ENCODE measurements at places on chromosomes 6 and 20.

DNA sequence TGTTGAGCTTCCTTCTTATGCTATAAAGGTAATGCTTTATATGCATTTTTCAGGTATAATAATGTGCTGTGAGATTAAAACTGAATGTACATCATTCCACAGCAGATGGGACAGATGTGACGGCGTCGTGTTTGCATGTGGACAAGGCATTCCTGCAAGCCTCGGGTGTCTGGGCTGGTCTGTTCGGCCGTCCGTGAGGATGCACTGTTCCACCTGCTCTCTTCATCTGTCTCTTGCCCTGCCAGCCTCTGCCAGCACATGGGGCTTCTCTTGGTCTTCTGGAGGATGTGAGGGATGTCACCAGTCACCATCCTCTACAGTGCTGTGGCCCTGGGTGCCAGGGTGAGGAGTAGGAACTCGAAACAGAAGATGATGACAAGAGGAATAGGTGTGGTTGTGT is 223.2 kb downstream of the ERMARD start:
- DNase-seq = no peak

- no peak for DNase-seq
Measured at GRCh38 chr6:22328474-22328873, 31.6 kb upstream of the PRL start.

- no peak for DNase-seq
Measured at GRCh38 chr6:44778513-44778912, 391.0 kb downstream of the CDC5L start.

DNA sequence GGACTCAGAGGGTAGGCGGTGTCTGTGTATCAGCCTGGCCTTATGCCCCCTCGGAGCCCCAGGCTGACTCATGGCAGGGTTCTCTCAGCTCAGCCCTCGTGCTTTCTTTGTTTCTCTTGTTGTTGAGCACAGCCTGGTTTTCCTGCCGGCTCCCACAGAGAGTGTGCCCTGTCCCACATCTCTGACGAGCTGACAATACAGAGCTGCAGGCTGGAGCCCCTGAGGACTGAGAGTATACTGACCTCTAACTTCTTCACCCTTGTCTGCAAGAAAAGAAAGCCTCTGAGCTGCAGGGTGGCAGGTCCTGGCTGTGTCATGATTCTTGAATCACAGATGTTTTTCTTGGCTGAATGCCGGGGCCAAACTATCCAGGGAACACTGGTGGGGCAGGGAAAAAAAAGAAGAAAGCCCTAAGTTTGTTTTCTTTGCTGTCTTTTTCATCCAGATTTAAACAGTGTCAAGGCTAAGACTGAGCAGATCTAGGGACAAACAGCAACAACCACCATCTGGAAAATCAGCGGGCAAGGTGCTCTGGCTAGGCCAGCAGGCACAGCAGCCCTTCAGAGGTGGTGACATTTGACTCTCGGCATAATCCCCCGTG is 63.3 kb upstream of the ZNF133 start:
- peak; percentile 64 for DNase-seq

GRCh38 chr20:62370115-62370806 is 3.1 kb upstream of the LAMA5 start:
- no peak for DNase-seq

GRCh38 chr20:48273843-48274242 is 488.6 kb upstream of the SULF2 start:
- no peak for DNase-seq

GRCh38 chr6:158552796-158553138 is 7.1 kb upstream of the TMEM181 start:
- no peak for DNase-seq

GRCh38 chr6:111774346-111774703 is 98.9 kb downstream of the FYN start:
- DNase-seq = no peak

DNA sequence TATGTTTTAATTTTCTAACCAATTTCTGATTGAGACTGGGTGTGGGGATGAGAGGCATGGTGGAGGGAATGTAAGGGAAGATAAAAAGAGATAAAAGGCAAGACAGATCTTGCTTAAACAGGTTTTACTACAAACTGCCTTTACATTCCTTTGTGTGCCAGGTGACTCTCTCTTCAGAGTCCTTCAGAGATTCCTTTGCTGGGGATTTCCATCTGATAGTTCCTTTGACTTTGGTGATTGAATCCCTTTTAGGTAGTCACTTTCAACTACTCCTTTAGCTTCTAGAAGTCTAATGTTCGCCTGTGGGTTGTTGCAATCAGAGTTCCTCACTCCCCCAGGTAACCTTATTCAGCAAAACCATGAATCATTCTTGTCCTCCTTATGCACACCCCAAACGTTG is 283.3 kb upstream of the MANEA start:
- DNase-seq = no peak

- no peak for DNase-seq
Measured at GRCh38 chr6:41622206-41622988, 15.9 kb upstream of the MDFI start.

GRCh38 chr6:8939615-8940014 is 504.3 kb upstream of the SLC35B3 start:
- no peak for DNase-seq

GRCh38 chr20:30513050-30513628 is 744.3 kb upstream of the DEFB115 start:
- no peak for DNase-seq

DNA sequence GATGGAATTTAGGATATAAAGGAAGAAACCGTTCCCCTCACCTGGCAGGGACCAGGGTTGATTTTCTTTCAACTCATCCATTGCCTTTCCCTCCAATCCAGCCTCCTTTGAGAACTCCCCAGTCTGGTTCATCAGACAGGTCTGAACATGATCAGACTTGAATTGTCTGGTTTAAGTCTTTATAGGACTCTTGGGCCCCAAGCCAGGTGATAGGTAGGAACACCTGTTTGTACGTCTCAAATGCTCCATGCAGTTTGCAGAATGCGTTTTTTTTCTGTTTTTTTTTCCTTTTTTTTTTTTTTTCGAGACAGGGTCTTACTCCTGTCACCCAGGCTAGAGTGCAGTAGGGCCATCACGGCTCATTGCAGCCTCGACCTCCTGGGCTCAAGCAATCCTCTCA is 4.1 kb upstream of the CEP250 start:
- DNase-seq = no peak

- no peak for DNase-seq
Measured at GRCh38 chr20:14826543-14827313, 489.3 kb upstream of the FLRT3 start.

DNA sequence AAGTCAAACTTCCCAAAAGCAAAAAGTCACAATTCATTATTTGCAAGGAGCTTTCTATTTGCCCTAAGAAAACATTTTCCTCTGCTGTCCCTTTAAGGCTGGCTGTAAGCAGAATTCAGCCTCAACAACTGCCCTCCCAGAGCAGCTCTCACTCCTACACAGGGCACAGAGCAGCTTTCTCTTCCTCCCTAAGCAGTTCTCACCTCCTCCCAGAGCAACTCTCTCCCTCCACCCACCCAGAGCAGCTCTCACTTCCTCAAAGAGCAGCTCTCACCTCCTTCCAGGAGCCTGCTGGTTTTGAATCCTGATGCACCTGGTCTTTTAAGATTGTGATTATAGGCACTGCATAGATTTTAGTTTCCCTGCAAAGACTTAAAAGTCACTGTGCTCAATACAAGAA is 120.6 kb upstream of the TMEM181 start:
- no peak for DNase-seq

DNA sequence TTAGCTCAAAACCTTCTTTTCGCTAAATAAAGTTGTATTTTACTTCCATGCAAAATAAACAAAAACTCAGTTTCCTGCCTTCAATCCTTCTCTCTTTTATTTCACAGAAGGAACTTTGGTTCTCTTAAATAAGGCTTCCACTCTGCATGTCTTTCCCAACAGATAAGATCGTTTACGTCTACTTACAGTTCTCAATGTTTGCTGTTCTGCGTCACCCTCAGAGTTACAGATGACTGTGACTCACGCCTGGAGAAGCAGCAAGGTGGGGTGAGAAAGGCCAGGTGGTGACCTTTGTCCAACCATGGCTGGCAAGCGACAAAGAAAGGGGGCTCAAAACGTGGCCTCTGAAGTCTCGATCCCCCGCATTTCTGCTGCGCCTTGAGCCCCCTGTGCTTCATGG is 51.4 kb upstream of the RPS6KA2 start:
- DNase-seq = no peak

DNA sequence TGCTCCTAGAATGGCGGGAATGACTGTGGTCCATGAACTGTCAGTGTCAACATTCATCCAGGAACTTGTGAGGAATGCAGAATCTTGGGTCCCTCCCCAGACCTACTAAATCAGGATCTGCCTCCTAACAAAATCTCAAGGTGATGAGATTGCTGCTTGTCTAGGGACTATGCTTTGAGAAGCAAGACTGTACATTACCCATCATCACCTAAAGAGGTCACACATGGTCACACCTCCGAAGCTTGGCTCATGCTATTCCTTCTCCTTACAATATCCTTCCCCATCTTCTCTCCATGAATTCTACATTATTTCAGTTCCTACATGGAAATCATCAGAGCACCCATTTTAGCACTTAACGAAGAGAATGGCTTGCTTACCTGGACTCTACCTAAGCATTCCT is 102.3 kb upstream of the JARID2 start:
- no peak for DNase-seq

- peak; percentile 10 for DNase-seq
Measured at GRCh38 chr20:41770965-41771364, 152.8 kb upstream of the CHD6 start.

DNA sequence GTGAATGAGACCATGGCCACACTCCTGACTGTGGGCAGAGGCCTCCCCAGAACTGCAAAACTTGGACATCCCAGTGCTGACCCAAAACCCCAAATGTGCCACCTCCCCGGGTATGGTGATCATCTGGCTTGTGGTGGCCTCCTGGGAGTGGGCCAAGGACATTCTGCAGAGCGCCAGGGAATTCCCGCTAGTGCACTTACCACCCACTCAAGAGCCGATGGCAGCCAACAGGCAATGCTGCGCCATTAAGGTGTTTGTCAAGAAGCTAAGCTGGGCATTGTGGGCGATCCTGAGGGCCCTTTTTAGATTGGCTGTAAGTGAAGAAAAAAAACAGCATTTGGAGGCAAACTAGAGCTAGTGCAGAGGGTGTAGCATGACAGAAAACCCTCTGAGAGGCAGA is 9.4 kb downstream of the MMP24 start:
- DNase-seq = no peak

- no peak for DNase-seq
Measured at GRCh38 chr20:8997701-8998117, 71.2 kb upstream of the PLCB4 start.

GRCh38 chr6:4563156-4563555 is 213.0 kb upstream of the CDYL start:
- DNase-seq = peak; percentile 37

- no peak for DNase-seq
Measured at GRCh38 chr6:7197747-7198146, 90.0 kb downstream of the RREB1 start.

DNA sequence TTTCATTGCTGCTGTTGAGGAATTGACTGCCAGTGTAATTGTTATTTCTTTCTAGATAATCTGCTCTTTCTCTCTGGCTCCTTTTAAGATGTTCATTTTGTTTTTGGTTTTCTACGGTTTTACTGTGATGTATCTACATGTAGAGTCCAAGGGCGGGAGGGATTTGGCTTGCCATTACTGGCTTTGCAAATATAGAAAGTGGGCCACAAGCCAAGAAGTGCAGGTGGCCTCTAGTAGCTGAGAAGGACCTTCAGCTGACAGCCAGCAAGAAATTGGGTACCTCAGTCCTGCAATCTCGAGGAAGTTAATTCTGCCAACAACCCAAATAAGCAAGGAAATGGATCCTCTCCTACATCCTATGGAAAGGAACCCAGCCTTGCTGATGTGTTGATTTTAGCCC is 42.8 kb upstream of the GLP1R start:
- DNase-seq = no peak

GRCh38 chr6:14734416-14735340 is 511.2 kb upstream of the JARID2 start:
- peak; percentile 27 for DNase-seq

- DNase-seq = no peak
Measured at GRCh38 chr20:41123631-41124030, 13.7 kb upstream of the PLCG1 start.

DNA sequence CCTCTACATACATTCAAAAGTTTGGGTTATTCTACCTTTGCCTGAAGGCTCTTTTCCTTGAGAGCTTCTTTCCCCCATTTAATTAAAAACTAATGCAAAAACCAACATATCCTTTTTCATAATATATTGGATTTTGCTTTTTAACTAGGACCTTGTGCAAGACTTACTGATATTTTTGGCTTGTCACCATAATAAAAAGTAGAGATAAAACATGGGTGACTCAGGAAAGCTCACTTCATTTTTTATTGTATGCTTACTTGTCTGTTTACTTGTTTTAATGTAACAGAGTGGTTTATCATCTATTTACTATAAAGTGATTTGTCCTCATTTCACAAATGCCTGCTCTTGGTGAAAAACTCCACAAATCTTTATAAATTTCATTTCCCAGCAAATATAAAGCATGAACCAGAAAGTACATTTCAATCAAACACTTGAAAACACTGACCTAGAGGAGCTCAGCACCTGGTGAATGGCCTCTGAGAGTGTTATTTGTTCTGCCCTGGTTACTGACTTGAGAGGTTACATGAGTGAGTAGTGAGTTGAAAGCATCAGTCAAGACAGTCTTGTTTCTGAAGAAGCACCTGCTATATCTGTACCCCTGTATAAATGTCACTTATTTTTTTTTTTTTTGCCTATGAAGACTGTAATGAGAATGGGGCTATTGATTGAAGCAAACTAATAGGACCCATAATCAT is 20.8 kb downstream of the ADGRG6 start:
- DNase-seq = no peak

- DNase-seq = no peak
Measured at GRCh38 chr6:160363016-160363996, 15.1 kb downstream of the SLC22A3 start.

DNA sequence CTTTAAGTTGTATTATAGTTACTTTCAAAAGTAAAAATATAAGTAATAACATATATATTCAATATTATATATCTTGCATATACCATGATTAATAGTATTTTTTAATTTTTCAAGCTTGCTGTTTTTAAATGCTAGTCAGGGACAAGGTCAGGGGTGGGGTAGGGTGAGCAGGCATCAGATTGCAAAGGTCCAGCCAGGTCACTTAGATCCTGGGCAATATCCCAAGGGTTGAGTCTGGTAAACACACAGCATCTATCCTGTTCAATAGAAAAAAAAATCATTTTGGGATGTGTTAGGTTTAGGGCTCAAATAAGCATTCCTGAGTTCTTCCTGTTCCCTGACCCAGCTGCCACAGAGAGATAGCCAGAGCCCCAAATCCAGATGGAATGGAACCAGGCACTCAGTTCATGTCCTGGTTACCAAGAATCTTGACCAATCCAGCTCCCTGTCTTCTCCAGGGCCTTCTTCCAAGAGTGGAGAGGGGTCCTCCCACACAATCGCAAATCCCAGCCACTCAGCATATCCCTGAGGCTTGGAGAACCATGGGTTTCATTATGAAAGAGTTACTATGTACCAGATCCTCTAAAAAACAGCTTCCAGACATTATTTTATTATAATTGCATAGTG is 134.9 kb upstream of the TOP1 start:
- DNase-seq = no peak

- DNase-seq = peak; percentile 72
Measured at GRCh38 chr6:32113386-32114352, 4.5 kb upstream of the TNXB start.

- no peak for DNase-seq
Measured at GRCh38 chr6:124743420-124743819, 218.8 kb upstream of the RNF217 start.

Data from globus pallidus (tissue), 1 donor.